NCI-H2081 (cell line): ENCODE measurements at places on chromosomes 4 and X.

- DNase-seq, result no peak
These were observed 882.4 kb downstream of the C4orf33 start for GRCh38 chr4:129978315-129978714.

DNA sequence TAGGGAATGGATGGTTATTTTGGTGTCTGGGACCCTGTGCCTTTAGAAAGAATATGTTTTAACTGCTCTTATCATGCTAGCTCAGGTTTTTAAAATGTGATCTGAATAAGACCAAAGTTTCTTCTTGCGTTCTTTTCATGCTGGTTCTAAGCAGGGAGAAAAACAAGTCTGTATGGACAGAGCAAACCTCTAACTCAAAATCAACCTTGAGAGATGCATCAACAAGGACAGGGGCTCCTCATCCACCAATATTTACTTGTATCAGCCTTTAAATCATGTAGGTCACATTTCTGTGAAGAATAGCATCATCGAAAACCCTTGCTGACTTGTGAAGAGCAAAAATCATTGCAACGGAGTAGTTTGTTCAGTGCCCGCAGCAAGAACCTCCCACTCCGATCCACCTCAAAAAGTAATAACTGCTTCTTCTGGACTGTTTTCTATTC, 1.2 kb downstream of the ATP10D start:
- DNase-seq, result no peak

GRCh38 chr4:19857380-19857779, 394.3 kb upstream of the SLIT2 start:
- DNase-seq, result peak; percentile 57

- DNase-seq, result no peak
These were observed 22.8 kb upstream of the TLR2 start for GRCh38 chr4:153661215-153661822.

GRCh38 chrX:153474718-153475117, 4.3 kb upstream of the HAUS7 start:
- no peak for DNase-seq

GRCh38 chr4:184400375-184400870, 73.9 kb downstream of the IRF2 start:
- DNase-seq, result no peak

GRCh38 chr4:70855464-70855863, 15.8 kb upstream of the GRSF1 start:
- no peak for DNase-seq

GRCh38 chr4:170884969-170885570, 795.3 kb upstream of the AADAT start:
- DNase-seq, result no peak

GRCh38 chrX:69429339-69430015, 74.6 kb upstream of the NALF2 start:
- DNase-seq, result no peak

- DNase-seq, result no peak
These were observed 210.9 kb downstream of the SLIT2 start for GRCh38 chr4:20462426-20463175.

DNA sequence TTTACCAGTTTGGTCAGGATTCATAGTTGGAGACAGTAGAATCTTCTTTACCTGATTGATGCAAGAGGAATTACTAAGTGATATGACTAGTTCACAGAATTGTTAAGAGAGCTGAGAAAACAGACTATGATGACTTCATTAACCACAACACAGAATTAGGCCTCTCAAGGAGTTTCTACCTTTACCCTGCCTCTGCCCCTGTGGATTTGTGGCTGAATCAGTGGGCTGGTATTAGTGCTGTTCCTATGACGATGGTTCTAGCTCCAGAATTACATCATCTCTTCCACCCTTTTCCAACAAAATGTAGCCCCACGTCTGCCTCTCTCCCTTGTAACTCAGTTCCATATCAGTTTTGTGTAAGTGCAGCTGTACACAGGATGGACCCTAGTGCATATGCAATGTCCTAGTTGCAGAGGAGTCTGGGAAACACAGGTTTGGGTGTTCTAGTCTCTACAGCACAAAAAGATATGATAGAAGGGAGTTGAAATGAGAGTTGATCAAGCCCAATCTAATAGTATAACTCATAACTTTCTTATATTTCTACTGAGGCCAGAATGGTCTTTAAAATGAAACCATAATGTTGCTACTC, 99.3 kb downstream of the ANXA5 start:
- no peak for DNase-seq

- DNase-seq, result no peak
These were observed 83.2 kb downstream of the GPR143 start for GRCh38 chrX:9682456-9682855.

DNA sequence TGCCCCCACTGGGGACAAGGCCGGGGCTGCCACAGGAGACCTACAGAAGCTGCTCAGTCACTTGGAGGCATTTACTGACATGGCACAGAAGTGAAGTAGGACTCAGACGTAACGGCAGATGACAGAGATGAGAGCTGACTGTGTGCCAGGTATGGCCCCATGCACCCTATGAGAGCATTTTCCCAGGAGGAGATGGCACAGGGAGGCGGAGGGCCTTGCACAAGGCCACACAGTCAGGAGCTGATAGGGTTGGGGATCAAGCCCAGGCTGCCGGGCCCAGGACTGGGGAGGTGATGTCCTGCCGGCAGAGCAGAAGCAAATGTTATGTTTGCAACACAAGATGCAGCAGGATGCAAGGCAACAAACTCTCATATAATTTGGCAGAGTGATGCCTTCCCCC, 34.1 kb downstream of the NAT8L start:
- no peak for DNase-seq

GRCh38 chr4:158811704-158812103, 42.9 kb downstream of the FNIP2 start:
- no peak for DNase-seq

- no peak for DNase-seq
These were observed 7.6 kb upstream of the GUF1 start for GRCh38 chr4:44670506-44671199.

DNA sequence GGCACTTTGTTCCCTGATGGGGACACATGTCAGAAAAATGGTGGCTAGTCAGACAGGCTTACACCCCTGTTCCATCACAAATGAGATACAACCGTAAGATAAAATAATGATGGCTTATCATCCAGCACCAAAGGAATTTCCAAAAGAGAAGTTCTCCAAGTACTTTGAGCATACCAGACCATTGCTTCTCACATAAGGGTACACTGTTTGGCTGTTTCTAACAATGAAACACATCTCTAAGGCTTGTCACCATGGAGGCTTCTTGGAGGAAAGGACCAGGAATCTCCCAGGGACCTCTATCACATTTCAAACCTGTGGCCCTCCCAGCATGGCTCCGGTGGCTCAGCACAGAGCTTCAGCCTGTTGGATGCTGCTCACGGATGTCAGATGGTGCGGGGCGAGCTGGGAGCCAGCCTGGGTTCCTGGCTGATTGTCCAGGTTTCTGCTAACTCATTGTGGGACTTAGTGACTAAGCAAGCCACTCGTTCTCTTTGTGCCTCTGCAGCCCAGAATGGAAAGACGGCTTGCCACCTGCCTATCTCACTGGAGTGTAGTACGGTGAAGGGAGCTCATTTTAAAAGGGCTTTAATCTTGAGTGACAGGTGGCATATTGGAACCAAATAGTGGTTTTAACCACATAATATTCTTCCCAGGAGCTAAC, 54.5 kb downstream of the FHDC1 start:
- no peak for DNase-seq

DNA sequence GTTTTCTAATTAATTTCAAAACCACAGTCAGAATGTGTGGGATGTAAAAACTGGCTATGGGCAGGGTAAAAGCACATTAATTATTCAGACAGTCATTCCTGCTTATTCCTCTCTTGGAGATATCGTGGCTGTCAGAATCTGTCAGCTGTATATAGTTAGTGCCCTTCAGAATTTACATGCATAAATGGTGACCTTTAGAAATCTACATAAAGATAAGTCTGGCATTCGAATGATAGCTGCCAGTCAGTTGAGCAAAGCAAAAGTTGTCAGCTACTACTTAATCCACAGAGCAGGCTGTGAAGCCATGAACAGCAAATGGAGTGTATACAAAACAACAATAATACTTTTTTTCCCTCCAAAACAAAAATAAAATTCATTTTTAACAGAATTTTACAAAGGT, 189.5 kb downstream of the ADGRL3 start:
- DNase-seq, result no peak

DNA sequence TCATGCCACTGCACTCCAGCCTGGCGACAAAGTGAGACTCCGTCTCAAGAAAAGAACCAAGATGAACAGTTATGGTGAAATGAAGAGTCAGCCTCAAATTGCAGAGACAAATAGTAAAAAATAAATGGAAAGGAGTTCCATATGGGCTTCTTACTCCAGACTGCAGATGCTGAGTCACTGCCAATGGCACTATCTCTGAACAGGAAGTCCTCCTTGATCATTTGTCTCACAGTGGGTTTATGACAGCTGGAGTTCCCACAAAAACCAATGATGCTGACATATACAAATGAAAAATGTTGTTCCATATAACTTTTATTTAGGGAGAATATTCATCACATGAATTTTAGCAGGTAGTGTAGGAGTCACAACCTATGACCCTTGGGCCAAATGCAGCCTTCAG, 631.6 kb downstream of the PCDH18 start:
- no peak for DNase-seq
